ENCODE measurements at places on chromosomes 7 and 10. TPM values are rescaled to one million over a fixed set of nuclear protein-coding genes. Genes with fewer than 3 reads are reported as not detected.

The TAS2R39 gene
- total RNA-seq: not detected

The RAMP3 gene
- total RNA-seq: 57.2 TPM

The SLC26A5 gene
- total RNA-seq: not detected

GRCh38 chr10:93150990-93151547 is 77.4 kb downstream of the CYP26A1 start:
- no peak for ATAC-seq

DNA sequence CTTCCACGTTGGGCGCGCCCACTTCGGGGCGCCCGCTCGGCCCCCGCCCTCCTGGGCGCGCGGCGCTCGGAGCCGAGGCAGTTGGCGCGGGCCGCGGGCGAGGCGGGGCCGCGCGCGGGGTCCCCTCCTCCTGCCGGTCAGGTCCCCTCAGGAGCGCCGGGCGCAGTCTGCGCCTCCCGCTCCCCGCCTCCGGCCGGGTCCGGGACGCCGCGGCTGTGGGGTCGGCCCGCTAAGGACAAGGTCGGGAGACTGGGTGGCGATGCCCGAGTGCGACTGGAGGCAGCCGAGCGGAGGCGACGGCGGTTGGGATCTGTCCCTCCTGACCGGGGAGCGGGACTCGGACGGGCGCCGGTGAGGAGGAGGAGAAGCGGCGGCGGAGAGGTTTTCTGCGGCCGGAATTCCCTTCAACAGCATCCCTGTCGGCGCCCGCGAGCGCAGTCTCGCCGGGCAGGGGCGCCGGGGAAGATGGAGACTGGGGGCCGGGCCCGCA is at the start of gene ATRNL1:
Gene ATRNL1 (plus strand): TSS at position 80 of the 490 bp plus-strand sequence. CDS start 386 bp downstream, at position 466.
- peak; percentile 86 for ATAC-seq

GRCh38 chr7:80843018-80843677 is 75.7 kb downstream of the SEMA3C start:
- ATAC-seq: no peak

- peak; percentile 0 for ATAC-seq
Observed at GRCh38 chr10:3172081-3172445, 519 bp downstream of the PITRM1 start.

DNA sequence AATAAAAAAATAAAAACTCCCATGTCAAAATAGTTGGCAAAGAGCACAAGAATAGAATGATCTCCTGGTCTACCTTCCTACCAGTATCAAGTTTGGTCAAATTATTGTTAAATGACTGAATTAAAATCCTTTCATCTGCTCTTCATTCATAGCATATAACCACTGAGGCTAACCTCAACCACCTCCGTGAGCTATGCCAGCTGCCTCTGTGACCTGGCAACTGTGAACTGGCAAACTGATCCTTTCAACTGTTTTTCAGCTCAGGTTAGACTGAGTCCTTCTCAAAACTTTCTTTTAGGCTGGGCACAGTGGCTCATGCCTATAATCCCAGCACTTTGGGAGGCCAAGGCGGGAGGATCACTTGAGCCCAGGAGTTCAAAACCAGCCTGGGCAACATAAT is 36.1 kb downstream of the NUDCD3 start:
- ATAC-seq: no peak

DNA sequence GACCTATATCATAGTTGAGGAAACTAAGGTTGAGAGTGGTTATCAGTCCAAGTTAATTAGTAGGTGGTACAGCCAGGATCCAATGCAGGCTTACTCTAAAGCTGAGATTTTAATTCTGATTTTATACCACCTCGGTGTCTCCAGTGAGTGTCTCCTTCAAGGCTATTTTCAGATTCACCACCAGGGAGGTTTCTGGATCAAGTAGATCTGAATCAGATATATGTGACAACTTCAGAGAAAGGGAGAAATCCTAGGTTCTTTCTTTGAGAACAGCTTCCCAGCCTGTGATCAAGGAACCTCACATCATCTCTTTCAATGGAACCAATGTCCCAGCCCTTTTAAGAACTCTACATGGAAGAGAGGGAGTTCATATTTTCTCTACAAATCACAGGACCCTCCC is 429.2 kb downstream of the SORCS3 start:
- ATAC-seq: no peak

DNA sequence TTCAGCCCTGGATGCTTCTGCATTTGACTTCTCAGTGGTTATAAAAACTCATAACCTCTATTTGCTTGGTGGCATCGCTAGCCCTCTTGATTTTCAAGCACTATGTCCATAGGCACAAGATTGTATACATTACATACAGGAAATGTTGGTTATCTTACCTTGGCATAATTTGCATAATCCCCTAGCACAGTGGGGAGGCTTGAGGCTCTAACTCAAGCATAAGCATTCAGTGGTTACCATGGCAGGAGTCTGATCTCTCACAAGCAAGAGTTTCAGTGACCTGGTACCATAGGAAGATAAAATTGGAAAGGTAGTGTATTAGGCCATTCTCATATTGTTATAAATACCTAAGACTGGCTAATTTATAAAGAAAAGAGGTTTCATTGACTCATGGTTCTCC is 121.8 kb downstream of the PLXDC2 start:
- no peak for ATAC-seq

DNA sequence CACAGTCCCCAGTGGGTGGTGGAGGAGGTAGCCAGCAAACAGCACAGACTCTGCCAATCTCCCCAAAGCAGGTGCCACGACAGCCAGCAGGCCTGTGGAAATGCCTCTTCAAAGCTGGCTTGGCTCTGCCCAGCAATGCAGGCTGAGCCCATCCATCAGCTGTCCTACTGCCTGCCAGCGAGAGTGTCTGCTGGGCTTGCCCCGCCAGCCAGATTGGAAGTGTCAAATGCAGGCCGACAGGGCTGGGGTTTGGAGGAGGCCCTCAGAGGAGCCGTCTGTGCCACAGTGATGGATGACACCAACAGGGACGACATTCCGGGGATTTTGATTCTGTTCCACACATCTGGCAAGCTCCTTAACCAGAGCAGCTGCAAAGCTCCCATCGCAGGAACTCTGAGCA is 16.7 kb downstream of the HABP2 start:
- ATAC-seq: peak; percentile 9
